Erythroblast (primary cell): ENCODE measurements at places on chromosomes 6 and 20.

- DNase-seq = no peak
Measured at GRCh38 chr6:101126501-101126900, 245.4 kb upstream of the ASCC3 start.

DNA sequence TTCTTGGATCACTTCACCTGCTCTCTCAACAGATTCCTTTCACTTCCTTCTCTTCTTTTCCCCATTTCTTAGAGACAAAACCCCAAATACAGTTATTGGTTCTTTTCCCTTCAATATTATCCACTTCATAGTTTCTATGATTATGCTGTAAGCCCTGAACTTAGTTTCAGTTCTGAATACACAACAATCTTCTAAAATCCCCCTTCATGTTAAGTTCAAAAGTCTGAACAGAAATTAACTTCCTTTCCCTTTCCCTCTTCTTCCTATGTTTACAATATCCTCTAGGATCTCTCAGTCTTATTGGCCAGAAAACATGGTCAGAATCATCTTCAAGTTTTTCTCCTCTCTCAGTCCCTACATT is 57.7 kb downstream of the OGFRL1 start:
- DNase-seq = no peak

- no peak for DNase-seq
Measured at GRCh38 chr20:1173698-1174097, 11.1 kb downstream of the TMEM74B start.

DNA sequence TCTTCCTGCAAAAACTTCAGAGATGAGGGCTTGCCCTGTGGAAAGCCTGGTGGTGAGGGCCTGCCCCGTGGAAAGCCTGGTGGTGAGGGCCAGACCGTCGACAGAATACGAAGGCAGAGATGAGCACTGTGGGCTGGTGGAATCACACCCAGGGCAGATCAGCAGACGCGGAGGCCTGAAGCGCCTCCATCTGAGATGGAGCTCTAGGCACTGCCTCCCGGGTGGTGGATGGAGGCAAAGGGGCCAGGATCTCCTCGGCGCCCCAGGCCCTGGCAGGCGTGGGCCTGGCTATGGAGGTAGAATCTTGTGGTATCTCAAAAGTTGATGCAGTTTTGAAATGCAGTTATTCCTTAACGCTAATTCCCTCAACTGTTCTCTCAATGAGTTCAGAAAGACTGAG is 104.8 kb downstream of the PSMB1 start:
- DNase-seq = no peak

- DNase-seq = no peak
Measured at GRCh38 chr6:3848380-3848779, 793 bp upstream of the FAM50B start.

DNA sequence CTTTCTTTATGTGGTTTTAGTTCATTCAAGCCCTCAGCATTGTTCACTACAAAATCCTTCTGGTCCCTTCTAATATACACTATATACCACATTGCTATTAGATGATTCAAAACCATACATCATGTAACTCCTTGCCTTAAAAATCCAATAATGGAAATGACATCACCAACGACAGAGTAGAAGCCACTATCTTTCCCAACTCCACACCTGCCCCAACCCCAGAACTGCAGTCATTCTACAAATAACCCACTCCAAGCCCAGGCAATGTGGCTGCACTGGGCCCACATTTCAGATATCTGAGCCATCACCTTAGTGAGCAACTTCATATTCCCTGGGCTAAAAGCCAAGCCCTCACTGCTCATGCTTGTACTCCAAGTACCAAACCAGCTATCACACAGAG is 22.6 kb upstream of the RUNX2 start:
- DNase-seq = no peak

DNA sequence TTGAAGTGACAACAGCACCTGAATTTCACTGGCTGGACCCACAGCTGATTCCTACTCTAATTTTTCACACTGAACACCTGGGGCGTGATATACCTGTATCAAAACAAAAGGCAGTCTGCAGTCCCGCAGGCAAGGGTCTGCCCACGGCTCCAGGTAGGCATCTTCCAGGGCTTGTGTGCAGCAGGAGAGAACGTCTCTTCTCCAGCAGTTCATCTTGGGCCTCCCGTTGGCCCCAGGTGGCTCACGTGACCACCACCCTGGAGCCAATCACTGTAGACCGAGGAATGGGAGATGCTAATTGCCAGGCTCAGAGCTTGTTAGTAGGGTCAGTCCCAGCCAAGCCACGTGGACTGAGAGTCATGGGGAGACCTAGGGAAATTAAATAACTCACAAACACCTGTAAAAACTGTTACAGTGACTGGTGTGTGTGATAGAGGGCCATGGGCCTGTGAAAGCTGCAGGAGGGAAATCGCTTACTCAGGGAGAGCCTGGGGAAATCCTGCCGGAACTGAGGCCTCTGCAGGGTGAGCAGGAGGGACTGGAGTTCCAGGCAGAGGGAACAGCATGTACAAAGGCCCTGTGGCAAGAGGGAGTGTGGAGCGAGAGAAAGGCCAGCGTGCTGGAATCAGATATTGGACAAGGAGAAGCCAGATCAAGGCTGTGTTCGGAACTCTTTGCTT is 83.4 kb downstream of the EYA2 start:
- no peak for DNase-seq

GRCh38 chr6:52499681-52500236 is 77.1 kb downstream of the TRAM2 start:
- DNase-seq = no peak

GRCh38 chr6:108263371-108263770 is 2.5 kb upstream of the SNX3 start:
- no peak for DNase-seq

DNA sequence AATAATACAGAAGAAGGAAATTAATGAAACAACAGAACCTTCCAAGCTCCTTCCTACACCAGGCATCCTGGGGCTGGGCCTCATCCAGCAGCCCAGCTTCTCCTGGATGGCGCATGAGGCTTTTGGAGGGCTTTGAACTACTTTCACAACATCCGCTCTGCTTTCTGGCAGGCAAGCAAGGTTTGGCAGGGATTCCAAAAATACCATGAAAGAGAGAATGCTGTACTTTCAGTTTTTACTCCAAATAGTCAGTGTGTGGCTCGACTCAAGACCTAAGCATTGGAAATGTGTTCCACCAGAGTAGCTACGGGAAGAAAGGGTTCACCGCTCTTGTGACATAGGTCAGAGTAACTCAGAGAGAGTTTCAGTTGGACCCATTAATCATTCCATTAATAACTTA is 125.4 kb downstream of the OPRM1 start:
- no peak for DNase-seq

DNA sequence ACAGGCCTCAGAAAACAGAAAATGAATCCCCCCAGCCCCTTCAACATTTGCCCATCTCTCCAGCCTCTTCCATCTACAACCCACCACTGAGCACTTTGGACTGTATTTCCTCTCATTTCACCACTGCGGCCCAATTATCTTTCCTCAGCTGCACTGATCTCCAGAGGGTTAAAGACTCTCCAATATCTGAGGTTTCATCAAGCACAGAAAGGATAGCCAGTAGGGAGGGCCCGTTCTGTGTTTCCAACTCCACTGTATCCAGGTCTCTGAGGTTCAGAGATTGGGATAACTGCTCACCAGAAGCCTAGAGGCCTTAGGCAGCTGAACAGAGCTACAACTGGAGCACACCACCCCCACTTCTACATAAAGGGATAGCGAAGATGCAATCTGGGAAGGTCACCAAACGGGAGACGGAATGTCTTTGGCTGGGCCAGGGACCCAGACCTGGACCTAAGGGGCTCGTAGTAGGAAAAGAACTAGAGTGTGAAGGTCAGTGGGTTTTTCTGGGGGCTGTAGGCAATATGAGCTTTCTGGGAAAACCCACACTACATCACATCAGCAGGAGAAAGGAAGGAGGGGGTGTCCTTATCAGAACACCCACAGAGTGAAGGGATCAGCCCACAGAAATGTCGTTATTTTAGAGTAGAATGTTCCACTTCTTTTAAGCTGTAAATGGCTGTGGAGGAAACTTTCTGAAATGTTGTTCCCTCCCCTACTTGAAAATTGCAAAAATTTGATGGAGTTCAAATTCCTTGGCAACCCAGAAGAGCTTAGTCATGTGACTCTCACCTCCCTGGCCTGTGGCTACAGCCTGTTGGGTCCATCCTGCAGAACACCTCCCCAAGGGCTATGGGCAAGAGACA is 7.3 kb downstream of the KCNK5 start:
- DNase-seq = peak; percentile 24

GRCh38 chr6:1228754-1229191 is 83.1 kb upstream of the FOXQ1 start:
- no peak for DNase-seq

GRCh38 chr20:63682384-63683139 is 13.9 kb upstream of the TNFRSF6B start:
- DNase-seq = no peak

GRCh38 chr20:8663424-8663823 is 405.5 kb upstream of the PLCB4 start:
- DNase-seq = no peak

DNA sequence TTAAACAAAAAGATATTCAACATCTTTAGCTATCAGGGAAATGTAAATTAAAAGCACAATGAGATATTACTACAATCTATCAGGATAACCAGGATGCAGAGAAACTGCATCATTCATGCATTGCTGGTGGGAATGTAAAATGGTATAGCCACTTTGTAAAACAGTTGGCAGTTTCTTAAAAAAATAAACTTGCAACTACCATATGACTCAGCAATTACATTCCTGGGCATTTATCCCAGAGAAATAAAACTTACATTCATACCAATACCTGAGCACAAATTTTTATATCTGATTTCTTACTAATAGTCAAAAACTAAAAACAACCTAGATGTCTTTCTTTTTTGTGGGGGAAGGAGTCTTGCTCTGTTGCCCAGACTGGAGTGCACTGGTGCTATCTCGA is 190.3 kb upstream of the TAB2 start:
- no peak for DNase-seq

- no peak for DNase-seq
Measured at GRCh38 chr20:25397096-25397495, 6.5 kb upstream of the ABHD12 start.
